ENCODE measurements at places on chromosomes 6 and 20.
A peak's percentile ranks its signal among the peaks of the same experiment; 100 is the strongest.

GRCh38 chr20:9409352-9409751 lies 105.0 kb upstream of the LAMP5 start:
- no peak for DNase-seq

- no peak for DNase-seq
These were observed 153.4 kb upstream of the HEY2 start for GRCh38 chr6:125596020-125596419.

- peak; percentile 62 for DNase-seq
These were observed 29.0 kb upstream of the TBPL1 start for GRCh38 chr6:133923938-133924593.

DNA sequence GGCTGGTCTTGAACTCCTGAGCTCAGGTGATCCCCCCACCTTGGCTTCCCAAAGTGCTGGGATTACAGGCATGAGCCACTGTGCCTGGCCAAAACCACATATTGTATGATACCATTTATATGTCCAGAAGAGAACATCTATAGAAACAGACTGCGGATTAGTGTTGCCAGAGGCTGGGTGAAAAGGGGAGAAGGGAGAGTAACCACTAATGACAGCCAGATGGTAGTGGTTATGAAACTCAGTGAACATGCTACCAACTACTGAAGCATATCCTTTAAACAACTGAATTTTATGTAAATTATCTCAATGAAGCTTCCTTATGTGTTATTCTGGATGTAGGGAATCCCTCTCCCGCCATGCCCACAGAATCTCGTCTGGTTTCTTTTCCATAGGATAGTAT lies 15.7 kb downstream of the SLC23A2 start:
- peak; percentile 46 for DNase-seq

DNA sequence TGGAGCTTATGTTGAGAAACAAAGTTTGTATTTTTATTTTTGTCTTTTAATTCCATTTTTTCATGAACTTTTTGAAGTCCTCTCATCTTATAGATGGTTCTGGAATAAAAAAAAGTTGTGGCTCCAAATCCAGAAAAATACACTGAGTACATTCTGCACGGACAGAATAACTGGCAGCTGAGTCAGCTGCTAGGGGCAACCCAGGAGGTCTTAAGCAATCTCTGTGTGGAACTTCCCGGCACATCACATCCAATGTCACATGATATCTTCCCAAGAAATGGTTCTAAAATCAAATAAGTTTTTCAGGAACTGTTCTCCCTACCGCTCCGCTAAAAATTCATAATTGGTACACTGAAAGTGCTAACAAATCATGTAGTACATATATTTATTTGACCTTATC lies 29.8 kb downstream of the SLC13A3 start:
- DNase-seq = no peak

DNA sequence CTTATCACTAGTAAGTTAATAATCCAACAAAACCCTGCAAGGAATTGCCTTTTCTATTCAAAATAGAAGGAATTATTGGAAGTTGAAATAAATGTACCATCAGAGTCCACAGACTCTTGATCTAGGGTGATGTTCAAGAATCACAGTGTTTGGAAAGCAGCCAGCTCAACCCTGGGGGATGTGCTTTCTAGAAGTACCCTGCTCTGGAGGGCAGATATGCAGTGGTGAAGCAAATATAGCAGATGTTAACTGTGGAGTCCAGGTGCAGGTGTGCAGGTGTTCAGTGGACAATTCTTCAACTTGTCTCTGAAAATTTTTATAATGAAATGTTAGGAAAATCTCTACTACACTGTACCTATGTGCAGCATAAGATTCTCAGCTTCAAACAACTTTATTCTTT lies 9.1 kb upstream of the INSM1 start:
- no peak for DNase-seq

- no peak for DNase-seq
These were observed 43.6 kb downstream of the KIAA1755 start for GRCh38 chr20:38216746-38217595.

Data from AG09319 (cell line).